ENCODE measurements at places on chromosomes 4 and X.

DNA sequence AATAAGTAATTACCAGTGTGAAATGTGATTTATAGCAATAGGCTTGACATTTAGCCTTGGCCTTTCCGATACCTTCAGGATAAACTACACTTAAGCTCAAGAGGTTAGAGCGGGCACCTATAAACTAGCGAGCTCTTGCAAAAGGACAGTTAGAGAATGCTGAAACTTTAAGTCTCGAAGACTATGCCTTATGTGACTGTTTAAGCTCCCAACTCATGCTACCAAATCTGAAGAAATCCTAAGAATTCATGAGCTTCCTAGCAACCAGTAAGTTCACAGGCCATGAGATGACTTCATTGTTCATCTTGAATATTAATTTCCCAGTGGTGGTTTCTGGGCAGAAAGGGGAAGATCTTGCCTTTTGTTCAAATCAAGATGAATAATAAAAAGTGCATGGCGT is 4.7 kb downstream of the STOX2 start:
- DNase-seq: no peak

GRCh38 chrX:46333550-46333949 is 211.7 kb downstream of the ZNF674 start:
- DNase-seq: no peak

DNA sequence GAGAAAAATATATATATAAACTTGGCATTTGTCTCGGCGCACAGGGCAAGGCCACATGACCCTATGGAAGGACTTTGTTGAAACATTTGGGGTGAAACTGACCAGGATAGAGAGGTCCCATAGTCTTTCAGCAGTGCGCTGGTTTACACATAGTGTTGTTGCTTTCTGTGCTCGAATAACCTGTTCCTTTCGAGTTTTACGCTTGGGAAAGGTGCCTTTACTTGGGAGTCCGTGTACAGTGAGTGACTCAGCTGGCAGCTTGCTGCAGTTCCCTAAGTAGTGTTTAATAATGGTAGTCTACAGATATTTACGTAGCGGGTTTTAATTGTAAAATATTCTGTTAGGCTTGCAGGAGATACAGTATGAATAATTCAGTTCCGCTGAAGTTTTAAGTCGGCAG is 578 bp downstream of the APOOL start:
- DNase-seq: no peak

GRCh38 chr4:156248917-156249316 is 295.3 kb upstream of the CTSO start:
- no peak for DNase-seq

- DNase-seq: no peak
Measured at GRCh38 chrX:44967221-44967620, 94.2 kb downstream of the KDM6A start.

GRCh38 chr4:94877973-94878372 is 120.2 kb downstream of the BMPR1B start:
- no peak for DNase-seq

DNA sequence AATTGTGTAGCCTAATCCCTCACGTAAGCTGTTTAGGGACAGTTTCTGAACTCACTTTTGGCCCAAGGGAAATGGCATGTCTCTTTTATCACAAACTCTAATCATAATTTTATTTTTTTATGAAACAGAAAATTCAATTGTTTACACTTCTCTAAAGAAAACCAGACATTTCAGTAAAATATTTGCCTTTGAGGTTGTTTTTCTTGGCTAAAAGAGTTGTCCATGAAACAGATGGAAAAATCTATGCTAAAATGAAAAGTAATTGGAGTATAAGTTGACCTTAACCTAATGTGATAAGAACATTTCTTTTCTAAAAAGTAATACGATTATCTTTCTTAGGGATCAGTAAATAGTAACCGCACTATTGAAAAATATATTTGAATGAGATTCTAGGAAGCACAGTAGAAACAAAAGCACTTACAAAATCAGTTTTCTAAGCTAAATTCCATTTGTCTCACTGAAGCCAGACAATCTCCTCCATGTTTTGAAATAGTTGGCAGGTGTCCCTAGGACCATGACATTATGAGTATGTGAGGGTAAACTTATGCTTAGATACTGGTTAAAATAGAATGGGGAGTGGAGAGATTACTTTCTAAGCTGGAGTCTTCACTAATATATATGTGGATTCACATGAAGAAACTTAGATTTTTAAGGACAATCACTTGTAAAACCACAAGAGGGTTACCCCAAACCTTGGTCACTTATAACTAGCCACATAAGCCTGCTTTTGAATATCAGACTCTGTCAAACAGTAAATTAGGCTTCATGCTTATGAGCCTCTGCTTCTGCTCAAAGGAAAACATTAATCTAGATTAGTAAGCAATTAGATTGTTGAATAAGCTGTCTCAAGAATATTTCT is 20.1 kb upstream of the TET2 start:
- DNase-seq: no peak

- no peak for DNase-seq
Measured at GRCh38 chrX:132532097-132532496, 43.3 kb upstream of the MBNL3 start.

GRCh38 chr4:7818399-7818911 is 121.2 kb downstream of the AFAP1 start:
- no peak for DNase-seq

- DNase-seq: no peak
Measured at GRCh38 chr4:98793658-98794057, 135.2 kb upstream of the TSPAN5 start.

DNA sequence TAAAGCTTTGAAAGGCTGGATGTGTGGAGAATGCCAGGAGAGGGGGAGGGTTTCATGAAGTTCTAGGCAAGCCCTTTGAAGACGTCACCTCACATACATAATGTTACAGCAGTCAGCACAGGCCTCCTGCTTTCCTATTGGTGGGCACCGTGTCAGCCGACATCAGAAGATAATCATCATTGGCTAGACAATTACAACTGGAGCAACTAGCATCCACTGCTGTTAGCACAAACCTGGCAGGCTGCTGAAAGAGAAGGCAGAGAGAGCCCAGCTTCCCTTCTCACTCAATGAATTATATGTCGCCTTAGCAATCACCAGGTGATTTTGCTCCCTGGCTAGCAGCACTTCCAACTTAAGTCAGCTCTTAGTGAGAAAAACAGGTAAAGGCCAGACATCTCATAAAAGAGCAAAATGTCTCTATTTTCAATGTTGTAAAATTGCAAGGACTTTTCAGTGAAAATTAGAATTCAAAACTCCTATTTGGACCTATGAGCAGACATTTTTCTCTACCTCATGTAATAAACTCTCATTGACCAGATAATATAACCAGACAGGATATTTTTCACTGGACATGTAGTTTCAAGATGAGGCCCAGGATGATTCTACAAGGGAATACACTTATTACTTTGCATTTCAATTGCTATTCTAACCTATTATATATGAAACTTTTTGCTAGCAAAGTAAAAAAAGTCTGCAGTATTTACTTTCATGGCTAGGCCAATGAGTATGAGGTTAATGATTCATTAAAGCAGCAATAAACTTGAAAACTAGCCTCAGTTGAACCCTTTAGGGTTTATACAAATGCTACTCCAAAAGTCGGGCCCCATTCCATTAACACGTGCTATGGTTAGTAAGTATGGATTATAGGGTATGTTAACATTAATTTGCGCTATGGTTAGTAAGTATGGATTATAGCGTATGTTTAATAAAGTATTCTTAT is 4.3 kb downstream of the ELOVL6 start:
- DNase-seq: peak; percentile 94

DNA sequence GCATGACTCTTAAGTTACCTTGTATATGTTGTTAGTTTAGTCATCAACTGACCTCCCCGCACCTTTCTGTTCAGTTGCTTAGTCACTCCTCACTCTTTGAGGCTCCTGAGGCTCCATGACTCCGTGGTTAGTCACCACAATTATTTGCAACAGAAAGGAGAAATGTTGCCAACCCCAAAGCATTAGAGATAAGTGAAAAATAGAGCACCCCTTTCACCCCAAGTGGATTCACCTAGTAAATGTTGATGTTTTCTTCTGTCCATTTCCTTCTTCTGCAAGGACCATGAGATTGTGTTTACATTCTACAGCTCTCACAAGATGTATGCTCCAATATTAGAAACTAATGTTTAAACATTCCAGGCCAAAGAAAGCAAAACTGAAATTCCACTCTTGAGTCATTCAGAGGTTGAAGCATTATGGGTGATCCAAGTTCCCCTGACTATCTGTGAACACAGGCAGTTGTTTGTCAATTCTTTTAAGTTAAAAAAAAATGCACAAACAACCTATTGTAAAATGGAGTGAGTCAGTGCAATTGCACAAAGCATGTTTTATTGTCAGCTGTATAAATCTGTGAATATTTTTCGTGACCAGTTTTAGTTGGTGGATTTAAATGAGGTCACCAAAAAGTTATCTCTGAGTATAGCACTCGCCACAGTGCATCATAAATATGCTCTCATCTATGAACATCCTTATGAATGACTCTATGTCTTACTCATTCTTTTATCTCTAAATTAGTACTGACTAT is 552.4 kb upstream of the MAGEB2 start:
- DNase-seq: no peak

- no peak for DNase-seq
Measured at GRCh38 chrX:40253771-40254170, 156.0 kb upstream of the BCOR start.

DNA sequence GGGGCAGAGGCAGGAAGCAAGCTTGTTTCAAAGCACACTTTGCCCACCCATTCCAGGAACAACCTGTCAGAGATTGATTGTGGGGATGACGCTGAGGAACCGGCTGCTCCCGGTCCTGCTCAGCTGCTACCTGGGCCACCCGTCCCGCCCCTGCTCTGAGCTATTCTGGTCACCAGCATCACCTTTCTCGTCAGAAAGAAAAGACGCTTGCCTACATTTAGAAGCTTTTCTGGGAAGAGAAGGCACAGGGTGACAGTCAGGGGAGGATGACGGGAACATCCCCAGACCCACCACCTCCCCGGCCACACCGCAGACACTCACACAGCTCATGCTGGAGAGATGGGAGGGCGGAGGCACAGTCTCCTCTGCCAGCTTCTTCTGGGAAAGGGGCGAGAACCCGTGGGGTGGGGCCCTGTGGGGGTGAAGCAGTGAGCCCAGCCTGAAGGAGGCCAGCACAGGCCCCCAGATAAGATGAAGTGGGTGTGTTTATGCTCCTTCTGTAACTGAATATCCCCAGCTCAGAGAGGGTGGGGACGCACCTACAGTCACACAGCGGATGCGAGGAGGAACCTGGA is 81.8 kb downstream of the CPZ start:
- DNase-seq: no peak

DNA sequence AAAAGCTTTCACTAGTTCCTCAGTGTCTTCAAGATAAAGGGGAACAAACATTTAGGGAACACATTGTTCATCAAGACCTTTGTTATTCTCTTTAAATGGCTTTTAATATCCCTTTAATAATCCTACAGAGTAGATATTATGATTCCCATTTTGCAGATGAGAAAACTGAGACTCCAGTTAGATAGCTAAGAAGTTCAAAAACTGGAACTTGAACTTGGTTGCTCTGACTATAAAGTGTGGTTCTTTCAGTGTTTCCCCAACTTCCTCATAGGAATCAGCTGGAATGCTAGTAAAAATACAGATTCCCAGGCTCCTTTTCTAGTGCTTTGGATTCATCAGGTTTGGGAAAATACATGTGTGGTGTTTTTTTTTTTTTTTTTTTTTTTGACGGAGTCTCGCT is 37.7 kb downstream of the DLG3 start:
- DNase-seq: no peak

DNA sequence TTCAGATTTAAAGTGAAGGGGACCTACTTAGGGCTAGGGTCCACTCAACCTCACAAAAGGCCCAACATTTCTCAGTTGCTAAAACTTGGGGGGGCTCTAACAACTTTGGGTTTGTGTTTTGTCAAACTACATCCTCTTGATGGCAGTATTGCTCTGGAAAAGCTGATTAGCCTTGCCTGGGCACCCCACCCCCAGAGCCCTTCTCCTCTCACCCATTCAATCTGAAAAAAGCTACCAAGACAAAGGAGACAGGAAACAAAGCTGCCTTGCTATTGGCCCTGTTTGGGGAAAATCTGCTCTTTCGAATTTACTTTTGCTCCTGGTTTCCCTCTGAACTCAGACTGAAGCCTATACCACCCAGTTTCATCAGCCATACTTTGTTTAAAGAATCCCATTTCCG is 195.2 kb upstream of the STK26 start:
- no peak for DNase-seq

DNA sequence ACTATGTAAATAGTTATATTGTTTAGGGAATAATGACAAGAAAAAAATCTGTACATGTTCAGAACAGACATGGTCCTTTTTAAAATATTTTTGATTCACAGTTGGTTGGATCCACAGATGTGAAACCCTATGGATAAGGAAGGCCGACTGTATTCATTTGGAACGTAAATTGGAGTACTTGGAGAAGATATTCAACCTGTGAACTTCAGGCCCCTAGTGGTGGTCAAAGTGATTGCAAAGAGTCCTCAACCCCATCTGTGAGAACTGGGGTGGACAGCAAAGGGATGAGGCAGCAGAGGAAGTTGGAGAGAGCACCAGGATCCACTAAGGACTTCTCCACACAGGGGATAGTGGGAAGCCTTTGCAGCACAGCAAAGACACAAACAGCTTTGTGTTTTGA is 6.2 kb upstream of the CXCL13 start:
- DNase-seq: peak; percentile 30

GRCh38 chrX:118536687-118537461 is 41.3 kb downstream of the DOCK11 start:
- DNase-seq: no peak

- DNase-seq: no peak
Measured at GRCh38 chrX:141175786-141176185, 1.1 kb downstream of the LDOC1 start.

All from iPS DF 19.7 (cell line).